CD4-positive, alpha-beta T cell (primary cell): ENCODE measurements at places on chromosomes 5 and 9.

DNA sequence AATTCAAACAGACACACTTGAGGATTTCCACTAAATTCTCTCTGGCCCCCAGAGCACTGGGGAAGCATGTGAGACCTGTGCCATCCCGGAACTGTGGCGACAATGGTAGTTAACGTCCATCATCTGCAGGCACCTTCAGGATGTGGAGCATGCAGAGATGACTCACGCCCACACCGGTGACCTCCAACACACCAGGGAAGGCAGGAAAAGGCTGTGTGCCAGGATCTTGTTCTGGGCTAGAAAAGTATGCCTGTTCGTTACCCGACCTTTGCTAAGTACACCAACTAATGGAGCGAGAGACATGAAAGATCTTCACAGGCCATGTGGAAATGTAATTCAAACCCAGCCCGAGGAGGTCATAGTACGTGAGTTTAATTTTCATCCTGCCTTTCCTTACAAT, 208.8 kb downstream of the MELK start:
- DNase-seq, result no peak

GRCh38 chr9:18250053-18250452, 223.9 kb upstream of the ADAMTSL1 start:
- DNase-seq, result no peak

- DNase-seq, result no peak
These were observed 77.4 kb downstream of the MSX2 start for GRCh38 chr5:174801798-174802197.

DNA sequence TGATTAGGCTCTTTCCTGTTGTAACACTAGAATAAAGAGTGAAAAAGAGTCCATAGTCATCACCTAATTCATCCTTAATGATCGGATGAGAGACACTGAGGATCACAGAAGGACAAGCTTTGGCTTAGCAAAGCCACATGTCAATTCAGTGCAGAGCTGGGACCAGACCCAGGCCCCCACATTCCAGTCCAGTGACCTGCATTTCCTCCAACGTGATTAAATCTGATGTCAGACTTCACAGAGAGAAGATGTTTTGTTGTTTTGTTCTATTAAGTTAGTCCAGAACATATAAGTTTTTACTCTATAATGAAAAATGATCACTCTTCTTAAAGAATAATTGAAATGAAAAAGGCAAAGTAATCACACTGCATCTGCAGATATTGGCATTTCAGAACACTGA, 377.9 kb upstream of the PAPPA start:
- DNase-seq, result no peak

GRCh38 chr9:116467740-116468351, 219.3 kb upstream of the TRIM32 start:
- DNase-seq, result no peak

GRCh38 chr5:123717139-123717538, 205.2 kb downstream of the CSNK1G3 start:
- no peak for DNase-seq

DNA sequence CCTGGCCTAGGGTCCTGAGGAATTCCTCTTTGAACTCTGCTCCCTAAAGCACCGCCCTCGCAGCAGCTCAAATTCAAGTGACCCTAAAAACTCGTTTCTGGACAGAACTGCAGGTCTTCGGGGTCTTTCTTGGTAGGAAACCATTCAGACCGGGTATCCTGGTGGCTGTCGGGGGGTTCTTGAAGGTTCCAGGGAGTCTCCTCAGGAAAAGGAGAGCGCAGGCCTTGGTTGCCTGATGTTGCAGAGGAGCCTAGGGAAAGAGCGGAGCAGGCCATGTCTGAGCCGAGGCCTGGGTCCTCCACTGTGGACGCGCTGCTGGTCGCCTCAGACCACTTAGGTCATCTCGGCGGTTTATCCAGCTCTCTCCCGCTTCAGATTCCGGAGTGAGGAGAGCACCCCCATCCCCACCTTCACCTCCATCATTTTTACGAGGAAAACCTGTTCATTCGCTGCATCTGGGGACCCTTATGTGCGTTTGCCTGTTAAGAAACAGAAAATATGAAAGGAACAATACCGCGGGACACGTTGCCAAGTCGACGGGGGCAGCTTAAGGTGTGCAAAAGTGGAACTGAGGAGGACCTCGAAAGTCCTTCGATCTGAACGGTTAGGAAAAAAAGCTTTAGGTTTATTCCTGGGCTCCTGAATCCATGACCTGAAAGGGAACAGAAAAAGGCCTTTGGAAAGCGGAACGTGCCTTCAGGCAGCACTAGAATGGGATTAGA, 299.4 kb downstream of the PARP8 start:
- DNase-seq, result peak; percentile 4

DNA sequence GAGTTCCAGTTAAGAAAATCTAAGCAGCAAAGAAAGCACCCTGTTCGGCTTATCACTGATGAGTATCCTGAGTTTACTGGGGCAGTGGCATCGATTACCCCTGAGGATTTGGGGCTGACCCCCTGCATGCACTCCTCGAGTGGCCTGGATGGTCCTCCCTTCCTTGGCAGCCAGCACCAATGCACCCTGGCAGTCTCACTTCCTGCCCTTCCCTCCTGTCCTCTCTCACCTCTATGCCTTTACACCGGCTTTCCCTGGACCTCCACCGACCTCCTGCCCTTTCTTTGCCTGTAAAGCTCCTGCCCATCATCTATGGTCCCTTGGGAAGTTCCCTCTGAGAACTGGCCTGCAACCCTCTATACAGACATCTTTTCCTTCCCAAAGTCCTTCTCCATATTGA, 97.1 kb downstream of the TTLL11 start:
- no peak for DNase-seq

DNA sequence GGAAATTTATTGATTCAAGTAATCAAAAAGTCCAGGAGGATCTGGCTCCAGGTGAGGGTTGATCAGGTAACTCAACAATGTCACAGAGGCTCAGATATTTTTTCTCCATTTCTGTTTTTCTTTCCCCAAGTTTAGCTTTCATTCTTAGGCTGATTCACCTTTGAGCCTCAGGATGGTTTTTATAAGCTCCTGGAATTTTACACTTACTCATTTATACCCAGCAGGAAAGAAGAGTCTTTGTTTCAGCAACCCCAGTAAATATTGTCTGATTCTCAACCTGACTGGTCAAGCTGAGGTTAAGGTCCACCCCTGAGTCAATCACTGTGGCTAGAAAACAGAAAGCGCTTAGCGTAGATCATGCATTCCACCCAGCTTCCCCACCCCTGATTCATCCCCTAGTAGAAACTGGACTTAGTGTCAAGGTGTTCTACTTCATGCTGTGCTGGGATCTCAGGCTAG, 500.6 kb downstream of the KIF4B start:
- no peak for DNase-seq

- no peak for DNase-seq
These were observed 97.5 kb downstream of the PHF2 start for GRCh38 chr9:93673839-93674334.
